ENCODE measurements at places on chromosomes 3 and 15.
A peak's percentile ranks its signal among the peaks of the same experiment; 100 is the strongest.

- no peak for DNase-seq
Measured at GRCh38 chr15:70093481-70094319, 4.0 kb downstream of the TLE3 start.

DNA sequence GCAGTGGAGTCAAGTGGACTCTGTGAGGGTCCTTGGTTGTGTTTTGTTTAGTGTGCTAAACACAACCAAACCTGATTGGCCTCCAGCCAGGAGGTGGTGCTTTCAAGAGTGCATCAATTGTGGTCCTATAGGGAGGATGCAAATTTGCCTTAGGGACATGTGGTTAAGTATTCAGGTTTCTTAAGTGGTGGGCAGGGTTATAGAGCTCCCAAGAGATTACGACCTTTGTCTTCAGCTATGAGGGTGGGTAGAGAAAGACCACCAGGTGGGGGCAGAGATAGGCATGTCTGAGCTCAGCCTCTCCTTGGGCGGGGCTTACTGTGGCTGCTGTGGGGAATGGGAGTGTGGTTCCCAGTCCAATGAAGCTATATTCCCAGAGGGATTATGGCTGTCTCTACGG is 186.6 kb downstream of the SQOR start:
- DNase-seq = no peak

DNA sequence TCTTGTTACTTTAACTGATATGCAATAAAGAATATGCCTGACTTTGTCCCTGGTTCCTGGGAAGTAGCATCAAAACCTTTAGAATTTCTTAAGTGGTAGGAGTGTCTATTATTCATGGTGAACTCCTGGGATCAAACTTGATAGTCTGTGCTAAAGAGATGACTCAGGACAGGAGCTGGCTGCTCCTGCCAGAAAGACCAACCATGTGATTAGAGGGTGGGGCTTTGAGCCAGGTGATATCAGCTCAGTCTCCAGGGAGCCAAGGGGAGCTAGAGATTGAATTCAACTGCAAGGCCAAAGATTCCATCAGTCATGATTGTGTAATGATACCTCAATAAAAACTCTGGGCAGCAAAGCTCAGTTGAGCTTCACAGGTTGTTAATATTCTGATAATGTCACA is 20.6 kb upstream of the TMC3 start:
- DNase-seq = no peak

- peak; percentile 63 for DNase-seq
Measured at GRCh38 chr3:127706785-127707351, 34.1 kb downstream of the ABTB1 start.

- no peak for DNase-seq
Measured at GRCh38 chr3:59135096-59135495, 85.3 kb upstream of the CFAP20DC start.

- no peak for DNase-seq
Measured at GRCh38 chr3:71225002-71225684, 358.4 kb downstream of the FOXP1 start.

- no peak for DNase-seq
Measured at GRCh38 chr15:51634591-51635198, 12.1 kb upstream of the DMXL2 start.

DNA sequence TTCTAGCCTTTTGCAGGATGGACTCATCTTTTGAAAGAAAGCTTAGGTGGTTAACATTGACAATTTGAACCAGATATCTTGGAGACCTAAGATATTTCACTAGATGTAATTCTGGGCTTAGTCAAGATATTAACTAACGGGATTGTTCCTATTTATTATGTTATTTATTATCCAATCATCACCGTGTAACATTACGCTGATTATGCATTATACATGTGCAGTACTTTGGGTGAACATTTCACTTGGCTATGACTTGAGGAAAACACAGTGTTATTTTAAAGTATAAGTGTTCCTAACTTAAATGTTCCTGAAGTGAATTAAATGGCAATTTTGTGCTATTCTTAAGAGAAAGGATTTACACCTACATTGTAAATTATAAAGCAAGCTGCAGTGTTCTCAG is 574.5 kb upstream of the KCNMB2 start:
- no peak for DNase-seq
